ENCODE measurements at places on chromosomes 3 and 15. TPM values are rescaled to one million over a fixed set of nuclear protein-coding genes. Genes with fewer than 3 reads are reported as not detected.

The ASB14 gene
- not detected for total RNA-seq

The CLRN1 gene
- total RNA-seq, result not detected

The ILDR1 gene
- total RNA-seq, result 1.9 TPM

The CCDC54 gene
- total RNA-seq, result not detected

The CISH gene
- 6.9 TPM for total RNA-seq
